Activated CD4-positive, alpha-beta T cell treated with anti-CD3 and anti-CD28 coated beads, Interleukin-10, Interleukin-2, amounts not matched to agents 100 ng/mL and 50 ng/mL, durations not matched to agents 16 hours and 8 hours (primary cell): ENCODE measurements at places on chromosomes 2 and 18.
A peak's percentile ranks its signal among the peaks of the same experiment; 100 is the strongest.

DNA sequence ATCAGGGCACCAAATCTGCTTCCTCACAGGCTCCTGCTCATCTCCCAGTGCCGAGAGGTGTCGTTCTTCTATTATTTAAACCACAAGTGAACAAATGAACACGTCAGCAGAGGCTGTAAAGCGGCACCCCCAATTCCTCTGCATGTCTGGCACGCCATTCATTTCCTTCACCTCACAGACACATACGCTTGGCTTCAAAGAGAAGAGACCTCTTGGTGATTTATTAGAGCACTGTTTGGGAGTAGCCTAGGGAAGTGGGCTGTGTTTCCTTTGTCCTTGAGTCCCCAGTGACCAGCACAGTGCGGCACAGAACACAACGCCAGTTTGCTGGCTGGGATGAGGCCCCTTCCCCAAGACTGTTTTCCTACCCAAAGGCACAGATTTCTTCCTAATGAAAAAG is 184.3 kb upstream of the REV1 start:
- DNase-seq = no peak

DNA sequence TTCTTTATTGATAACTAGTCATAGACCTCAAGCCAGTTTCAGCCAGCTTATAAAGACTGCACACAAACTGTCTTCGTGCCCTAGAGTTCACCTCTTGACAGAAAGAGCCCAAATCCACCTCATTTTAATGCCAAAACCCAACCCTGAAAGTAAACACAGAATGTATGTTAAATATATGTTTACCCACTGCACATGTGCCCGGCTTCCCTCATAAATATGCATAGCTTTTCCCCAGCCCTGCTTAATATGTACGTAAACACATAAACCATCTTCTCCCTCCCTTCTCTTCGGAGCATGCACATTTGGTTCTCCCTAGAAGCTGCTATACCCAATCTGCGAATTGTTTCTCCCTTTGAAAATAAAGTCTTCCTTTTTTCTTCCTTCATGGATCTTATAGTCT is 73.9 kb upstream of the XIRP2 start:
- DNase-seq = no peak

DNA sequence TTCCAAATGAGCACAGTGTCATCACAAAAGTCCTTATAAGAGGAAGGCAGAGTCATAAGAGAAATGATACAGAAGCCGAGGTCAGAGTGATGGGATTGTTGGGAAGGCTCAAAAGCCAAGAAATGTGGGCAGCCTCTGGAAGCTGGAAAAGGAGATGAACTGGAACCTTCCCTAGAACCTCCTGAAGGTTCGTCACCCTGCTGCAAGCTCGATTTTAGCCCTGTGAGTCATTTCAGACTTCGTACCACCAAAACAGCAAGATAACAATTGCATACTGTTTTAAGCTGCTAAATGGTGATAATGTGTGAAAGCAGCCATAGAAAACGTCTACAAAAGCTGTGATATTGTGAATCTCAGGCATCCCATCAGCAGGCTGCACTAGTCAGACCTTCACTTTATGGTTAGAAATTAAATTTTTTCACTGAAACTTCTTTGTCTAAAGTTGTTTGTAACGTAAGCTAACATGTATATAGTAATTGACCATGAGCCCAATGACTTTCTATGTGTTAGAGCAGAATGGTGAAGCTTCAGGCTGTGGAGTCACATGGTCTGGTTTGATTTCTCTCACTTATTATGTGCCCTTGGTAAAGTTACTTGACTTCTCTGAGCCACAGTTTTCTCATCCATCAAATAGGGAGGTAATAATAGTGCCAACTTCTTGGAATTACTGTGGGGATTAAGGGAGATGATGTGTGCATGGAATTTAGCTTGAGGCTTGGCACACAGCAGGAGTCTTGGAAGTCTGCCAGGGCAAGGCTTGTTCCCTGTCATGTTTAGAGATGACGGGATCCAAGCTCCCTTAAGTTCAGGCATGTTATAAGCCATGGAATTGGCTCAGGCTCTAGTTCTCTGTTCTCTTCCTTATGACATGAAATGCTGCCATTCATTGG is 132.0 kb upstream of the CCDC195 start:
- DNase-seq = no peak

GRCh38 chr2:144518748-144519596 is 947 bp downstream of the ZEB2 start:
- DNase-seq = no peak

DNA sequence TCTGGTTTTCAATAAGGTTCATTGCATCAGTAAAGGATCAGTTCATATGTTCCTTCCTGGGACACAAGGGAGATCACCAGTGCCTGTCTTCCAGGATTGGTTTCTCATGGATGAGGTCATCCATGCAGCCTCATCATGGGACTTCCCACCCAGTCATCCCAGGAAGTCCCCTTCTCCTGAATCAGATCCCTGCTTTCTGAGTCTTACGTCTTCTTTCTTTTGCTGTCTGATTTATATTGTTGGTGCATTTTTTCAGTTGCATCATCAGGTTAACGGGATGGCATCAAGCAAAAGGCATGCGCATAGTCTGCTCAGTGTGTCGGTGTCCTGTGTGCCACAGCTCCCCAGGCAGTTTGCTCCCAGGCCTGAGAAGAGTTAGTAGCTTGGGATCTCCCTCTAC is 105.9 kb downstream of the SOX11 start:
- DNase-seq = no peak

DNA sequence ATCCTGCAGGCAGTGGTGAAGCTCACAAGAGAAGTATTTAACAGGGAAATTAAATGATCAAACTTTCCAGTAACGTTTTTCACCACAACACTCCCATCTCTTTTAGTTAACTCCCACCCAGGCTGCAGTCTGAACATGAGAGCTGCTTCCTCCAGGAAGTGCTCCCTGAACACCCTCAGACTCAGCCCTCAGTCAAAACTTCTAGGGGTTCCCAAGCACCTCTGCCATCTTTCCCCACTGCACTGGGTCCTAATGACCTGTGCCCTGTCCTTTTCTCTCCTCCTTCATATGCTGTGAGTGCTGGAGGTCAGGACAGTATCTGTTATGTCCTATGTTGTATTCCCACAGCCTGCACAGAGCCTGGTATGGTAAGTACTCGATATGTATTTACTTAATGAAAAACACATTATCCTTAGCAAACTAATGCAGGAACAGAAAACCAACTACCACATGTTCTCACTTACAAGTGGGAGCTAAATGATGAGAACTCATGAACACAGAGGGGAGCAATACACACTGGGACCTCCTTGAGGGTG is 49.2 kb upstream of the ASPRV1 start:
- DNase-seq = no peak

- no peak for DNase-seq
Observed at GRCh38 chr2:133829450-133830020, 261.3 kb upstream of the NCKAP5 start.

DNA sequence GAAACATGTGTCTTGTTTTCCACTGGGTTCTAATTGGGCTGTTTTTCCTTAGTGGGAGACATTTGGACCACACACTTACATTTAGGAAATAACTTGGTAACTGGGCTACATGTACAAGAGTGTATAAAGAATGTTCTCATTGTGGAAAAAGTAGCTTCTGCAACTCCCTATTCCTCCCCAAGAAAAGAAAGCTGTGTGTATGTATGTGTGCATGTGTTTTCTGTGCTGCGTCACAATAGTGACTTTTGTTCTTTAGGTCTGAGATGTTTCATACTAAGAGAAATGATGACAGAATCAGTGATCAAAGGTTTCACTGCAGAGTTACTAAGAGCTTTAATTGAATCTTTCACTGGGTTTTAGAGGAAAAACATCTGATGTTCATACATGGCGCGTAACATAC is 82.7 kb downstream of the TANC1 start:
- DNase-seq = no peak

DNA sequence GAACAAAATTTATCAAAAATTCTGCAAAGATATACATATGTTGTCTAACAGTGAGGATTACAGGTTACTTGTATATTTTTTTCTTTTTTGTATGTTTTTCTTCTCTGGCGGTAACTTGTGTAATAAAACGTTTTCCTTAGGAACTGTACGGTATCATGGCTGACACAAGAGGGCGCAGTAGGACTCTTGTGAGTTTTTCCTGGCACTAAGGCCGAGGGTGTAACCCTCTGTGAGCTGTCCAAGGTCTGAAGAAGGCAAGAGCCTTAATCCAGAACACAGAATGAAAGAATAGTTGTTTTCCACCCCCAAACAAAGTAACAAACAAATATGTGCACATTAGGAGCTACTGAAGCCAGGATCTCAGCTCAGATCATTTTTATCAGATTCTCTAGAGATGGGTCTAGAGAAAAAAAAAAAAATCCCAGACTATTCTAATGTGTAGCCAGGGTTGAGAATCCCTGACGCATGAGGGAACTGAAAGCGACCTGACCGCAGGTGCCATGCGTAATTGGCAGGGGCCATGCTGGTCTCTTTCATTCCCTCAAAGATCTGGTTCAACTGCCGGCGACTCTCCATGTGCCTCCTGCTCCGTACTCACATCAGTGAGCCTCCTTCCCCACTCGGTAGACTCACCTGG is 27.0 kb downstream of the TMEM200C start:
- peak; percentile 66 for DNase-seq

GRCh38 chr18:61847164-61847791 is 45.5 kb downstream of the RNF152 start:
- peak; percentile 12 for DNase-seq

- peak; percentile 67 for DNase-seq
Observed at GRCh38 chr2:174794851-174795374, 30.6 kb upstream of the CHRNA1 start.

DNA sequence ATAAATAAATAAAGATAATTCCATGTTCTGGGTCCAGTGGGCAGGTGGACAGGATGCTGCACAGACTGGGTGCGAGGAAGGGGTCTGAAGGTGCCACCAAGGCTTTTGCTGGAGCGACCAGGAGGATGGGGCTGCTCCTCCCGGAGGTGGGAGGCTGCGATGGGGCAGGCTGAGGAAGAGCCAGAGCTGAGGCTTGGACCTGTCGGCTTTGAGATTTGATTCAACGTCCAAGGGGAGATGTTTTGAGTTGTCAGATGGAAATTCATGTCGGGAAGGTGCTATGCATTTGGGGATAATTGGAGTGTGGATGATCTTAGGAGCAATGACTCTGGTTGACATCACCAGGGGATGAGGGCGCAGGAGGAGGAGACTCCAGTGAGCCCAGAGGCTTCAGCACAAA is 11.7 kb downstream of the ALLC start:
- DNase-seq = no peak

DNA sequence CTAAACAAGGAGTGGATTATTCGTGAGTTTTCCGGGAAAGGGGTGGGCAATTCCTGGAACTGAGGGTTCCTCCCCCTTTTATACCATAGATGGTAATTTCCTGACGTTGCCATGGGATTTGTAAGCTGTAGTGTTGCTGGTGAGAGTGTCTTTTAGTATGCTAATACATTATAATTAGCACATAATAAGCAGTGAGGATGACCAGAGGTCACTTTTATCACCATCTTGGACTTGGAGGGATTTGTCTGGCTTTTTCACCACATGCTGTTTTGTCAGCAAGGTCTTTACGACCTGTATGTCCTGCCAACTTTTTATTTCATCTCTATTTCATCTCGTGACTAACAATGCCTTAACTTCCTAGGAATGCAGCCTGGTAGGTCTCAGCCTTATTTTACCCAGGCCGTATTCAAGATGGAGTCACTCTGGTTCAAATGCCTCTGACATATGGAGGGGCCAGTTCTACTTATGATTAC is 124.8 kb upstream of the B3GNT2 start:
- DNase-seq = no peak

GRCh38 chr2:230968921-230969658 is 26.8 kb upstream of the SPATA3 start:
- peak; percentile 57 for DNase-seq

DNA sequence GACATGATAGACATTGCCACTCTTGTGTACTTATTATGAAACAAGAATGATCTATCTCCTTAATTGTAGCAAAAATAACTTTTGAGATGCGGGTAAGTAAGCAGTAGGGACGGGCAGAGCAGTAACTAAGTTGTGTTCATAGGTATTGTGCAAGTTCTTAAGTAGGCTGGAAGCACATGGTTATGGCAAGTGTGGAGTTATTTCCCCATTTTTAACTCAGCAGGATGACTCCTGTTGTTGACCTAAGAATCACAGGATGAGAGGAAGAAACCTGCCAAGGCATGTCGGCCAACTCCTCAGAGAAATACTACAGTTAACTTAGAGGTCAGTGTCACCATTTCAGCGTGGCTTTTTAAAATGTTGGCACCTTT is 51.1 kb upstream of the FN1 start:
- no peak for DNase-seq

- DNase-seq = no peak
Observed at GRCh38 chr2:11097854-11098387, 57.3 kb upstream of the SLC66A3 start.

DNA sequence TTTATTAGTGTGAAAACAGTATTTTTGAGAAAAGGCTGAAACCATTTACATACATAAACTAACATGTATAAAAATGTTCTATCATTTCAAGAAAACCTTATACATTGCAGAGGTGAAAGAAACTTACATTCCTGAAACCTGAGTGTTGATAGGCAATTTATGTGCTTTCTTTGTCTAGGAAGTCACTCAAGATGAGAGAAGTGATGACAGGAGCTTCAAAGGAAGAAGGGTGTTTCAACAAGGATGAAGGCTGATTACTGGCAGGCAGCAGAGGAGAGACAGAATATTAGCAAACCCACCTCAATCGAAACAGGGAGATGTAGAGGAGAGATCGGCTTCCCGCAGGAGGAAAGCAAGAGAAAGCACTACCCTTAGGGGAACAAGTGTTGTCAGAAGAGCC is 124.9 kb downstream of the PRELID3A start:
- no peak for DNase-seq

- no peak for DNase-seq
Observed at GRCh38 chr18:8416212-8417019, 192.8 kb upstream of the RAB12 start.

DNA sequence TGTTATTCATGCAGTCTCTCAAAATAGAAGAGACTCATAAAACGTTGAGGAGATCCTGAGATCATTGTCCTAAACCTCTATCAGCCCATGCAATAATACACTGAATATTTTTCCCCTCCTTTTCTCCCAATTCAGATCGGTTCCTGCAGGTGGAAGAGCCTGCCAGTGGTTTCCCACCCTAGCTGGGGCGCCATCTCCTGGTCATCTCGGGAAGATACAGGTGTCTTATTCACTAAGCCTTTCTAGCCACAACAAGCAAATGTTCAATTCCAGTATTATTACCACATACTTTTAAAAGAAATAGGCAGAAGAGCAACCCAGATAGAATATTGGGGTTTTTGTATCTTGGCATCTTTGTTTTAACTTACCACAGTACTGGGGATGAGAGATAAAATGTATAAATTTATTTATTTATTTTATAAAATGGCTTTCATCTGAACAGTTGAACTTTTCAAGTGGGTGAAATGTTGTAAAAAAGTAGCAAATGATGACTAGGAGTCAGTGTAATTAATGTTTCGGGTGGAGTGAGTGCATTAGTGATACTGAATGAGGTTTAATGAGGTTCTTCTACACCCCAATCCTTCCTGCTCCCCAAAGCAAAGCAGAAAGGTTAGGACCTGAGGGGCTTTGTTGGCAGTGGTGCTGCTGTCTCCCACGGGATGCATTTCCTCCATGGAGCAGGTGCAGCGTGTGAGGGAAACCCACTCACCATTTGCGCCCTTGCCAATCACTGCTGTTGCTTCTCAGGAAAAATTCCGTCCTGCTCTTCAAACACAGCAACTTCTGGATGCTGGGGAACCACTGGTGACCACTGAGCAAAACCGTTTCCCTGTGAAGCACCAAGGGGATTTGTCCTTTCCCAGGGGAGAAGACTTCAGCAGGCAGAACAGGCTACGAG is 147.1 kb upstream of the FHL2 start:
- peak; percentile 68 for DNase-seq
